ENCODE measurements at places on chromosomes 3 and 15. TPM values are rescaled to one million over a fixed set of nuclear protein-coding genes. Genes with fewer than 3 reads are reported as not detected.

Gene POLQ
- not detected for polyA plus RNA-seq

DNA sequence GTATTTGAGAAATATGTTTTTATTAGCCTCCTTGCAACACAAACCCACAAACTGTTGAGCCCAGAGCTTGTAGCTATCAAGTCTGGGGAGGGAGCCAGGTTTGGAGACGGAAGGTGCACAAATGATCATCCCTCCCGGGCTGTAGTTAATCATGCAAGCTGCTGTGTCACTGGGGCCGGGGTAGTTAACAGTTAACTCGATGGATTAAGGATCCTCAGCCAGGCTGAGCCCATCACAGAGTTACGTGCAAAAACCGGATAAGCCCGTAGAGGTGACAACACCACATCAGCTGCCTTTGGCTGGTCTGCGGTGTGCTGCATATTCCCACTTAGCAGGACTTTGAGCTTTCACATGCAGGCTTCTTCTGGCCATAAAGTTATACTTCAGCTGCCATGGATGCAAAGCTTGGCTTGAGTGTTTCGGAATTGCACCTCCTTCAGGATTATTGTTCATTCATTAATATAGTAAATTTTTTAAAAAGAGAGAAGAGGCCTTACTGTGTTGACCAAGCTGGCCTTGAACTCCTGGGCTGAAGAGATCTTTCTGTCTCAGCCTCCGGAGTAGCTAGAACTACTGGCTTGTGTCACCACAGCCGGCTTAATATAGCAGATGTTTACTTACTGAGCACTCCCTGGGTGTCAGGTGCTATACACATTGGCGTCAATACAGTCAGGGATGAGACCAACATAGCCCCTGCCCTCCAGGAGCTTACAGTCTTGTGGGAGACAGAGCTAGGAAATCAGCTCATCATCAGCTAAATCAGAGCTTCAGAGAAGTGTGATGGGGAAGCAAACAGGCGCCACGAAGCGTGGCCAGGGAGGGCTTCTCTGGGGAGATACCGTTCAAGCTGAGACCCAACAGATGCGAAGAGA is 226.8 kb upstream of the BHLHE40 start:
- DNase-seq = peak; percentile 34

Gene ARL14
- polyA plus RNA-seq = not detected

Gene CYP1A1
- 0.16 TPM for polyA plus RNA-seq

GRCh38 chr3:176068750-176069149 is 1128.5 kb downstream of the TBL1XR1 start:
- no peak for DNase-seq

- no peak for DNase-seq
These were observed 33.4 kb upstream of the STIMATE start for GRCh38 chr3:52930748-52931147.

DNA sequence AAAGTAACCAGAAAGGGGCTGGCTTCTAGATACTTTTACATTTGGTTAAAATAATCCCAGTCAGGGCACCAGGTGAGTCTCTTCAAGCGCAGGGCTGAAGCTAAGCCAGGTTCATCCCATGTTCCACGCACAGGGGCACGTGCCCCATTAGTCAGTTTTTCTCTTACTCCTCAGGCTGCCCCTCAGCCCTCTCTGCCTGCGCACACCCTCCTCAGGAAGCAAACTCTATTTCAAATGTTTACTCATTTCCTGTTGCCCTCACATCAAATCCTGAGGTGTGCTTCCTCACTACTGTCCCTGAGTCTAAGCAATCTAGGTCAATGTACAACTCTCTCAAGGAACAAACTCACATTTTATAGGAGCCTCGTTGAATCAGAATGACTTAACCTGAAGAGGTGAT is 48.5 kb downstream of the THBS1 start:
- no peak for DNase-seq

DNA sequence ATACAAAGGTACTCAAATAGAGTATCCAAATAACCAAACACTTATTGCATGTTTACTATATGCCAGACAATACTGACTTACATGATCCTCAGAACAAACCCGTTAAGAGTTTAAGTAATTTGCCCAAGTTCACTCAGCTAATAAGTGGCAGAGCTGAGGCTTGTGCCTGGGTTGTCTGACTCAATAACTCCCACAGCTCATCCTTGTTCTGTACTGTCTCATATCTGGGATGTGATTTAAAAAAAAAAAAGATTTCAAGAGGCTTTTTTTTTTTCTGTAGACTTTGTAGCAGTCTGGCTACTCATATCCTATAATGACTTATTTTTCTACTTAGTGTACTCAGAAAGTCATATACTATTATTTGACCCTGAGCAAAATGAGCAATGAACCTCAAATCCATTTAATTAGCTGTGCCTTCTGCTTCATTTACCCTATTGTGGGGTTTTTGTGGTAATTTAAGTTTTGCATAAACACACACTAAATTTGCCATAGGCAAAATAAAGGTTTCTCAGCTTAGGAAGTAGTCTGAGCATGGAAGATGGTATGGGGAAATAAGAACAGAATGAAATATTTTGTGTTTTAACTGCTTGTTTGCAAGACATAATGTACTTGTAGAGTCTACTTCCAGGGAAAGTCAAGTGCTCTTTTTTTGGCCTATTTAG is 3.1 kb downstream of the NSUN3 start:
- DNase-seq = no peak

DNA sequence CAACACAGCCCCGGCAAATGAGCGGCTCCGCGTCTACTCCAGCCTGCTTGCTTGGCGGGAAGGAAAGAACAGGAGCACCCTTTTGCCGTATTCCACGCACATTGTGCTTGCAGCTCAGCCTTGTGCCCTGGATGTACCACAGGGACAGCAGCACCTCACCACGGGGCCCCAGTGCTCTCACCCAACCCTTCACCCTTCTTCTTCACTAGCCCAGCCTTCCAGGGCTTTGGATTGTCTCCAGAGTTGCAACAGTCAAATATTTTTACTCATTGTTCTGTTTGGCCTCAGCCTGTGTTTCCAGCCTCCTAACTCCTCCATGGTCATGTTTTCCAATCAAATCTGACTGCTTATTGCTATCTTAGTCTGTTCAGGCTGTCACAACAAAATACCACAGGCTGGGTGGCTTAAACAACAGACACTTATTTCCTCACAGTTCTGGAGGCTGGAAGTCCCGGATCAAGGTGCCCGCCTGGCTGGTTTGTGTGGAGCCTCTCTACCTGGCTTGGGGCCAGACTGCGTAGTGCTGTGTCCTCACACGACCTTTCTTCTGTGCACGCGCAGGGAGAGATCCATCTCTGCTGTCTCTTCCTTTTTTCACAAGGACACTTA is 79.2 kb upstream of the ABHD17C start:
- no peak for DNase-seq

Gene CYP11A1
- polyA plus RNA-seq = not detected

GRCh38 chr3:188712991-188713390 is 458.8 kb upstream of the TPRG1 start:
- DNase-seq = peak; percentile 29

Gene MYL3
- not detected for polyA plus RNA-seq

Gene DNAH12
- 0.03 TPM for polyA plus RNA-seq

GRCh38 chr15:75727851-75728715 is 15.4 kb upstream of the CSPG4 start:
- peak; percentile 68 for DNase-seq

DNA sequence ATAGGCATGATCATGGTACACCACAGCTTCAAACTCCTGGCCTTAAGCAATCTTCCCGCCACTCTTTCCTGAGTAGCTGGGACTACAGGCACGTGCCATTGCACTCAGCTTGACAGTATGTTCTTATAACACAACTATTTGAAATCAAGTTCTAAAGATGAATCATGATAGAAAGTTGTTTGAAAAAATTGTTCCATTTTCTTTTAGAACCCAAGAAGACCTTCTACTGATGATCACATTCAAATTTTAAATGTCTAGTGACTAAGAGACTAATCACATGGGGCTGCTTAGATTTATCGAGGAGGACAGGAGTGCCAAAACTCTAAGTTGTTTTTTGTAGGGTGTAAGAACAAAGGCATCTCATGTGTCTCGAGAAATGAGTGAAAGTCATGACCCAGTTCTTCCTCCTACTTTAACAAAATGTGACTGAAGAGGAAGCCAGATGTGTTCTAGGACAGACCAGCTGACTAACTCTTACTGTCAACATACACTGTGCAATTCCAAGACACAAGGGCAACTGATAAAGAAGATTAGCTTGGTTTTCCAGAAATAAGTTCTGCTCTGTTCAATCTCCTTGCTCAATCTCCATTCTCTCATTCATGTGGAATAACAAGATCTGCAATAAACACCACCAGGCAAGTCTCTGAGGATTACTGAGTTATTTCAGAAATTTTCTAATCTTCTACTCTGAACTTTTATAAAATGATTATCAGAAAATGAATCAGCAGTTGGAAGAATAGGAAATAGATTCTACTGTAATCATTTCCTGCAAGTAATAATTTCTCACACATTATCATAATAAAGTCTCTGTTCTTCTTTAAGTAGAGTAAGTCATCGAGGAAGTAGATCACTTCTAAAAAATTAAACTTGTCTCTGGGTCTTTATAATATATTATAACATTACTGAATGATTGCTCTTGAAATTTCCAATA is 122.6 kb upstream of the CCNL1 start:
- no peak for DNase-seq

GRCh38 chr3:53805463-53806159 is 40.6 kb downstream of the CHDH start:
- no peak for DNase-seq

GRCh38 chr3:52838561-52839267 is 3.9 kb upstream of the MUSTN1 start:
- no peak for DNase-seq

- DNase-seq = no peak
These were observed 420.5 kb downstream of the EPHB1 start for GRCh38 chr3:135215516-135215915.

DNA sequence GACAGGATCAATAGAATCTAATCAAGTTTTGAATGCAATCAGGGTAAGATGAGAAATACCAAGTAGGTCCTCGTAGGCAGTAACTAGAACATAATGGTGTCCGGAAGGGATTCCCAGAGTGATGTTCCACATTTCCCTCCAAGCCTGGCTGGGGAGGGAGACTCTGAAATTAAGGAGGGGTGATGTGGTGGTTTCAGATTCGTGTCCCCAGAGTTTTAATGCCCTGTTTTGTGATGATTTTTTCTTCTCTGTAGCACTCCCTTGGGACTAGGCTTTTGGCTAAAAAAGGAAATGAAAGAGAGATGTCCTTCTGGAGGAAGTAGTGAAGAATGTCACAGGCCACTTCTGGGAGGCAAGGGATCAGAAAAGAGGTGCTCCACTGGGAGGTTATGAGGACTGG is 108.3 kb upstream of the CACNA2D3 start:
- no peak for DNase-seq

GRCh38 chr3:196654735-196655090 is 15.2 kb downstream of the NRROS start:
- DNase-seq = no peak

- DNase-seq = no peak
These were observed 24.2 kb upstream of the HACD2 start for GRCh38 chr3:123609063-123609462.

- DNase-seq = no peak
These were observed 2.6 kb downstream of the GP5 start for GRCh38 chr3:194396539-194396858.

DNA sequence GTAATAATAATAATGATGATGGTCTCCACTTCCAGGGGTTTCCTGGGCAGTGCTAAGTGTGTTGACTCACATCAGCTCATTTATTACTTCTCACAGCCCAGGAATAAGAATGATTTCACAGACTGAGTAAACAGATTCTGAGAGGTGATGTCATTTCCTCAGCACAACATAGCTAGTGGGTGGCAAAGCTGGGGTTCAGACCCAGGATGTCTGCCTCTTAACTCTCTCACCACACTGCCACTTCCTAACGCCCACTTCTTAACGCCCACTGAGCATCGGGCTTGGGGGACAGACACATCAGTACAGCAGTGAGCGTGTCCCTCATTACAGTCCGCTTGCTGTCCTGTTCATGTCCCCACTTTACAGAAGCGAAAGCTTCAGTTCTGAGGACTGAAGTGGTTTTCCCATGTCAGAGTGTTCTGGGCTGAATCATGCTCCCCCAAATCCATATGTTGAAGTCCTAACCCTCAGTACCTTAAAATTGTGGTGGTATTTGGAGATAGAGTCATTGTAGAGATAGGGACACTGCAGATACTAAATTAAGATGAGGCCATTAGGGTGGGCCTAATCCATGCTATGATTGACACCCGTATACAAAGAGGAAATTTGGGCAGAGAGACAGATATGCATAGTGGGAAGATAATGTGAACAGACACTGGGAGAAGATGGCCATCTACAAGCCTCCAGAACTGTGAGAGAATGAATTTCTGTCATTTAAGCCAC is 68.0 kb downstream of the ATP2B2 start:
- DNase-seq = no peak

DNA sequence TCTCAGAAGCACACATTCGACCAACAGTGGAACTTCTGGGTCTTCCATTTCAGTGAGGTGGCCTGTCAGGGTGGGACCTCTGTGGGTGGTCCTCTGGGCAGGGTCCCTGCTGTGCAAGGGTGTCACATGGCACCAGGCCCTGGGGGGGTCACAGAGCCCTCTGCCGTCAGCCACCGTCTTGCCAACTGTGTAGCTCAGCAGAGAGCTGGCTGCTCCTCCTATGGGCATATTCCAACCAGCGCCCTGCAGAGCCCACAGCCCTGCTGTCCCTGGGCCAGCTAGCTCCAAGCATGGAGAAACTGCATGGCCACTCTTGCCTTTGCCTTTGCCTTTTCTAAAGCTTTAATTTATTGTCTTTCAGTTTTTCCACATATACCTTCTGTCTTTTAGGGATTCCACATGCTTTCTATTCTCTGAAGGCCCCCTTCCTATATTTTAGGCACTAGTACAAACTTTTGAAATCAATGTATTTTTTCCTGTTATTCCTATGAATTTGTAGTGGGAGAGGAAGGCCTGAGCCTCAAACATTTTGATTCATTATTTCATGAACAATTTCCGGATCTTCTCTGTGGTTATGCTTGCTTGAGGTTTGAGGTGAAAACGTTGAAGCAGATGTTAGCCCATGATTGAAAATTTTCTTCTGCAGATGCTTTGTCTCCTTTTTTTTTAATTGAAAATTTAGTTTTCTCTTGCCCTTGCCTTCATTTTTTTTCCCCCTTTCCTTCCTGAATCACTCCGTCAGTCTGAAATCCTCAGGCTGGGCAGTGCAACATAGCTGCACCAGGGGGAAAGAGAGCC is 11.7 kb downstream of the IQCF1 start:
- no peak for DNase-seq

Gene CACNA1D
- 0.29 TPM for polyA plus RNA-seq

GRCh38 chr3:4508048-4508981 is 15.2 kb downstream of the ITPR1 start:
- no peak for DNase-seq

Gene SEC61A1
- 114 TPM for polyA plus RNA-seq

- no peak for DNase-seq
These were observed 27.2 kb downstream of the MRPL46 start for GRCh38 chr15:88440021-88440420.

DNA sequence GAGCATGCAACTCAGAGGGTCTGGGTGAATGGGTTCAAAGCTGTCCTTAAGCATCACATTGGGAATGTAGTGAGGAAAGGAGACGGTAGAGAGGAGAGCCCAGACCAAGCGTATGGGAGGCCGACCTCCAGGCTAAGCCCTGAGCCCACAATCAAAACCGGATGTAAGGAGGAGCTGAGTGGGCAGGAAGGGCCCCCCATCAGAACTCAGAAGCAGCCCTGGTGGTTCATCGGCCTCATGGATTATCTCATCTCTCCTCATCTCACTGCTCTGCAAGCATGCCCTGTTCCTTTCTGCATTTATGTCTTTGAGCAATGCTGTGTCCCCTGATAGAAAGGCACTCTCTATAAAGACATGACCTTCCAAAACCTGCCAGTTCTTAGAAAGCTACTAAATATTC is 6.2 kb downstream of the HDC start:
- no peak for DNase-seq

Measured in CD14-positive monocyte (primary cell).